ENCODE measurements at places on chromosomes 6 and 20.
A peak's percentile ranks its signal among the peaks of the same experiment; 100 is the strongest.

DNA sequence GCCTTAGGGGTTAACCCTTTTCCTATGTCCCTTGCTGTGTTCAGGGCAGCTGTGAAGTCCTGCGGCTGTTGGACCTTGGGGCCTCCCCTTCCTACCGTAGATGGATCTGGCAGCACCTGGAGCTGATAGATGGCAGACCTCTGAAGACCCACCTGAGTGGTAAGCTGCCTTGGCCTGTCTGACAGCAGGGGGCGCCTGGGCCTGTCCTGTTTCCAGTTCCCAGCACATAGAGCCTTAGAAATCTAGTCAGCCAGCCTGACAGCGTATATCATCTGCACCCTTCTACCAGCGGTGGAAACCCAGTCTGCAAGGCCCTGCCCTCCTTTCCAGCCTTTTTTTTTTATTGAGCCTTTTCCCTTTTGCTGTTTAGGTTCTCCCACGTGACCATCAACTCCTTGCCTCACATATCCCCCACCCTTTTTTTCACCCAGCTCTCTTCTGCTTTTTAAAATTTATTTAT is 26.6 kb downstream of the CNBD2 start:
- DNase-seq = peak; percentile 53

DNA sequence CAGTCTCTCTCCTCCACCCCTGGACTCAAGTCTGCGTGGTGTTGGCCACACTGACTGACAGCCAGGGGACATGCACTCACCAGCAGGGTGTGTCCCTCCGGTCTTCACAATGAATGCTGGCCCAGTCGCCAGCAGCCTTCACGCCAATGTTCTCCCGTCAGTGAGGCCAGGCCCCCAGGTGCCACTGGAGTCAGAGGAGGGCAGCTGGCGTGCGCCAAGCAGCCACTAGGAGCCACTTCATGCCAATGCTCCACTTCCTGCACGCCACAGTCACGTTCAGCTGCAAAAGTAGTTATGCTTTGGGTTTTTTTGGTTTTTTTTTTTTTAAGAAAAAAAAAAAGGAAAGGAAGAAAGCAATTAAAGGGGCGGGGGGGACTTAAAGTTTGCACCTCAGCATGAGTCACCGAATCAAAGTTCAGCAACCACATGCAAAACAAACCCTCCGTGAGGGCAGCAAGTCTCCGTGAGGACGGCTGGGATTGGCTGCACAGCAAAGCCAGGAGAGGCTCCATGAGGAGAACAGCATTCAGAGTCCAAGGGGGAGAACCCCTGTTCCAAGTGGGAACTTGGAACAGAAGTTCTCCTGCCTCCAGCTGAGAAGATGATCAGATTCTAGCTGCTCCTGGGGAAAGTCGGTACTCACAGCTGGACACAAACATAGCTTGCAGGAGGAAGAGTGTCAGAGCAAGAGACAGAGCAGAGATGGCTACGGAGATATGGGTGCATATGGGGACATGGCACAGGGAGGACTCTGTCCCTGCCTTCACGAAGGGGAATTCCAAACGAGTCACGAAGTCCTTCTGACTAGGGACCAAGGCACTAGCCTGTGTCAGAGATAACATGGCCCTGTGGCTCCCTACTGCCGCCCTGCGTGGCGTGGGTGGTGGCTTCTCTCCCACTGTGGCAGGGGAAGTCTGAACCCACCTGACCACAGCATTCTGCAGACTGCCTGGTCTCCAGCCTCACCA is at the start of gene ZC3H12D:
Gene ZC3H12D (minus strand): TSS at position 282 of the 968 bp plus-strand sequence. CDS start 10,471 bp downstream, outside the sequence.
- DNase-seq = no peak

DNA sequence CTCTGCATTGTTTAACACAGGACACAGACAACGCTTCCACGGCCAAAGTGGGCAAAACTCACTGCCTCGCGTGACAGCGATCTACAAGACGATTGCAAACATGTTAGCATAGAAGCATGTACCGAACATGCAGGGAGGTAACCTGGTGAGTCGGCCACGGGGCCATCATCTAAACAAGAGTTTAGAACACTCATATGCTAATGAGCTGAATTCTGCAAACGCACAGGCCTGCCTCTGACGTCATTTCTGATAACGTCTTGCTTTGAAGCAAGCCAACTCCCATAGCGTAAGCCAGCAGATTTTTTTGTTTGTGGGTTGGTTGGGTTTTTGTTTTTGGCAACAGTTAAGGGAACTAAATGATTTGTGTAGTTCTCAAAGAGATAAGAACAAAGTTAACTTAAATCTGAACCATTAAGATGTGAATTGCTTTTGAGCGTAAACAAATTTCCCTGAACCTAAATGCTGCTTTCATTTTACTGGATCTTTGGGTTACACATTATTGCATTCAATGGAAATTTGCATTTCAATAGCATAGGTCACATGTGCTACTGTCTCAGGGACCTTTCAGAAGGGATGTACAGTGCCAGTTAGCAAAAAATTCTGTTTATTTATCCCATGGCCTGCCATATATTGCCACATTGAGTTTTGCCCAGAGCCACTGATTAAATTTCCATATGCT is 184.5 kb upstream of the PDE10A start:
- no peak for DNase-seq

DNA sequence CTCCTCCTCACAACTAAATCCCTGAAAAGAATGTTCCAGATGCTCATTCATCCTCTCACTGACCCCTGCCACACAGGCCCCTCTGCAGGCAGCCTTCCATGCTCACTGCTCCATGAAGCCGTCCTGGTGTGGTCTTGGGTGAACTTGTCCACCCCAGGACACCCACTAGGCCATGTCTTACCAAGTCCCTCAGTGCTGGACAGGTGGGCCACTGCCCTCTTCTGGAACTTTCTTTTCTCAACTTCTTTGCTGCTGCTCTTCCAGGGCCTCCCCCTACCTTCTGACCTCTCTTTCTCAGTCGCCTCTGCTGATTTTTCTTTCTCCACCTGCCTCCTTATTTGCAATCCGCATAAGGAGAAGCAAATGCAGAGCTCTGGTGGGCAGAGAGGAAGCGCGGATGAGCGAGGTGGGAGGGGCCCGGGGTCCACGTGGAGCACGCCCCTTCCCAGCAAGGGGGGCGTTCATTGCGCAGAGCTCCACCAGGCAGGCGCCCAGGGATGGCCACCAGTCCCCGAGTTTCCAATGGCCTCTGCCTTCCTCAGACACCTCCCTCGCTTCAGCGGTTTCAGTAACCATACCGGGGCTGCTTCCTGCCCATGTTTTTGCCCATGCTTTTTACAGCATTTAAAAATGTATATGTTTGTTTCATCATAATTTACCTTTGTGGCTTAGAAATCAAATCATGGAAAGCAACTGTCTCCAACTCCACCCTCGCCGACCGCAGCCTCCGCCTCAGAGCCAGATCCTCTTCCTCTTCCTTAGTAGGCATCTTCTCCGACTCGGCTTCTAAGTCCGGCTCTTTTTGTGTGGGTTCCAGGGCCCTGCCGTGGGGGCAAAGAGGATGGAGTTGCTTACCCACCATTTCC is 129.6 kb downstream of the ZDHHC14 start:
- DNase-seq = no peak

GRCh38 chr6:81998432-81998831 is 246.0 kb upstream of the TENT5A start:
- no peak for DNase-seq

GRCh38 chr6:163324688-163325389 is 89.7 kb upstream of the QKI start:
- no peak for DNase-seq

- no peak for DNase-seq
Measured at GRCh38 chr6:52534966-52535390, 41.9 kb downstream of the TRAM2 start.

DNA sequence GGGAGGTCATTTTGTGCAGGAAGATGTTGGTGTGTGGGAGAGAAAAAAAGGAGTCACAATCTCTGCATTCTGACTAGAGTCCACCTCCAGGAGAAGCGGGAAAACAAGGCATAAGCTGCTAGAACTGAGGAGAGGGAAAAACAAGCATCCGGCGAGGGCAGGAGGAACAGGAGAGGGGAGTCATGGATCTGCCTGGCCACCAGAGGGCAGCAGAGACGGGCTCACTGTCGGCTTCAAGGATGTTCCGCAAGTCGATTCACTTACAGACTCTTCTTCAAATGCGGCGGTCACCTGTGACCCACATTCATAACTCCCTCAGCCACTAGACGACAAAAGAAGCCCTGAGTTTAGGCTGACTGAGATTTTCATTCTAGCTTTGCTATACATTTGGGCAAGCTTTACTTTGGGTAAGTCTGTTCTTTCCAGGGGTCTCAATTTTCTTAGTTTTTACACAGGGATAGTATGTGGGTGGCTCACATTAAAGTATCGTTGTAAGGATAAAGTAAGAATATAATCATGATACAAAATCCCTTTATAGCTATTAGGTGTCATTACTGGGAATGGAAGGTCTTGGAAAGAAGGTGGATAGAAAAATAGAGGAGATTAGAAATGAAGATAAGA is 6.6 kb upstream of the BTNL2 start:
- DNase-seq = peak; percentile 39

GRCh38 chr6:54856129-54856528 is 9.6 kb downstream of the FAM83B start:
- no peak for DNase-seq

GRCh38 chr6:71168233-71168765 is 120.3 kb upstream of the OGFRL1 start:
- DNase-seq = no peak

- DNase-seq = no peak
Measured at GRCh38 chr6:76506808-76507207, 434.3 kb upstream of the IMPG1 start.

DNA sequence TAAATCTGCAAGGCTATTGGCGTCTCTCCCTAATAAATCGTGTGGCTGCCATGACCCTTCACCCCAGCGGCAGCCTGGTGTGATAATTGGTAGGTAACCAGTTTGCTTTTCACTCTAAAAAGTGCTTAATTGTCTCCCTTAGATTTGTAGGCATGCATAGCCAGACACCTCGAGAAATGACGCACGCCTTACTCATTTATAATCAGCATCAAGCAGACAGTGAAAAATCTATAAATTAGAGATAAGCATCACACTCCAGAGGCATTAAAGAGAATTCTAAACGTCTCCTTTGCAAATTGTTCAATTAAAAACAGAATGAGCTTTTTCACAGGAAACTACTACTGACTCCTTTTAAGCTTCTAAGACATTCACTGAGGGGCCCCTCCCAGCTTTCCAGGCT is 110.2 kb upstream of the RPS6KA2 start:
- DNase-seq = no peak

- DNase-seq = peak; percentile 59
Measured at GRCh38 chr6:90131614-90132423, 164.8 kb downstream of the BACH2 start.

Data from AG09319 (cell line).